ENCODE measurements at places on chromosomes 1 and 21. TPM values are rescaled to one million over a fixed set of nuclear protein-coding genes. Genes with fewer than 3 reads are reported as not detected.

Gene SLAMF6
- total RNA-seq = not detected

Gene OR2T11
- total RNA-seq = not detected

Gene AMPD1
- not detected for total RNA-seq

- H3K36me3 ChIP-seq = no peaks in the 10 kb centered on the region
- DNase-seq = peak; percentile 74
- no peak overlapping the region for H3K27ac ChIP-seq
- no peak overlapping the region for H3K4me3 ChIP-seq
- peaks cover 9% of the 10 kb centered on the region for H3K4me1 ChIP-seq
- peaks cover 6% of the 10 kb centered on the region for H3K27me3 ChIP-seq
Observed at GRCh38 chr21:43362915-43363314, 64.0 kb downstream of the SIK1 start.

DNA sequence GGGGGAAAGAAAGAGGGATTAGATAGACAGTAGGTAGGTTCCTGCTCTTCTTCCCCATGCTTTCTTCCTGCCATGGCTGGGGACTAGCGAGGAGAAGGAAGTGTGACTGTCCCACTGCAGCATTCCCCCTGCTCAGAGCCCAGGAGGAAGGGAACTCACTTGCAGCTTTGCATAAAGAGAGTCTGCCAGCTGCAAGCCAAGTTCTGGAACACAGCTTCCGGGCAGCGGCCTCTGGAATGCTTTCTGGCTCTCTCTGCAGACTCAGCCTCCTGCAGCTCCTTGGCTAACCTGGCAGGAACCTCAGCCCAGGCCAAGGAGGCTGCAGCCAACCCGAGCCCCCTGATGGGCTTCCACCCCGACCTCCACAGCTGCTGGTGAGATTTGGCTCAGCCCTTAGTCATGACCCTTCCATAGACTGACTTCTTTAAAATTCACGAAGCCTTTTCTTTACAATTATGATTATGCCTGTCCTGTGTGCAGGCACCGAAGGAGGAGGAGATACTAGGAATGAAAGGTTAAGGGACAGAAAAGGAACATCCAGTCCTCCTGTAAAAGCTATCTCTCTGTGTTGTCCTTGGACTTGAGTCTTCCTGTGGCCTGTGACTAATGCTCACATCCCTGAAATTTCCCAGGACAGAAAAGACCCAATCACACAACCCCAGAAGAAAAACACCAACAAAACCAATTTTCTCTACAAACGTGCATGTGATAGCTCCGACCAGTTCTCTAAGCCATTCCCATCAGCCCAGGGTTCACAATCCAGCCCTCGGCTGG is 108.2 kb upstream of the OLIG2 start:
- no peaks in the 10 kb centered on the region for H3K36me3 ChIP-seq
- no peak overlapping the region for H3K27ac ChIP-seq
- H3K4me3 ChIP-seq = no peak overlapping the region
- DNase-seq = no peak

DNA sequence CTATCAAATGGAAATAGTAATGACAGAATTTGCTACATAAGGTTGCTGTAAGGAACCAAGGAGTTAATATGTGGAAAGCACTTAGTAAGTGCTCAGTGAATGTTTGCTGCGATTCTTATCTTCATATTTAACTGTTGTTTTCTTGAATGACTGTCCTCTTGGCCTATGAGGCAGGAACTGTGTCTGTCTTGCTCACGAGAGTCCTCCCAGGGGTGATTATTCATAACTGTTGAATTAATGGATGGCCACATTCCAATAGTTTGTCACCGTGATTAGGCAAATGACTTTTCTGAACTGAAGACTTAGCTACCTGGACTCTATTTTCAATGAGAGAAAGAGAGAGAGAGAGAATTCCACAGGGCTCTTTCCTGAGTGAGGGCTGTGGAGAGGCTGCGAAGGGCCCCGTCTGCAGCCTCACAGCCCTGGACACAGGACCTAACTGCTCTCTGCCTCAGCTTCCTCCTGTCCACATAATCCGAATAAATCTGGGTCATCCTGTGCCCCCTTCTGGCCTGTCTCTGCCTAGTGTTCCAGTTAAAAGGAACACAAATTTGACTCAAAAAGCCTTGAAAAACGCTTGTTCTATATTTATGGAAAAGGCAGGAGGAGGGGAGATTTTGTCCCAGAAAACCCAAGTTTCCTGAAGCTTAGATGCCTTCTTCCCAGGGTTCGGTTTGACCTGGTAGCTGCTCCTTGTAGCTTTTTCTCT is 8.5 kb downstream of the EDN2 start:
- H3K27ac ChIP-seq = no peak overlapping the region
- no peak overlapping the region for H3K4me3 ChIP-seq
- DNase-seq = peak; percentile 67
- H3K4me1 ChIP-seq = peaks cover 17% of the 10 kb centered on the region
- peaks cover 4% of the 10 kb centered on the region for H3K27me3 ChIP-seq

DNA sequence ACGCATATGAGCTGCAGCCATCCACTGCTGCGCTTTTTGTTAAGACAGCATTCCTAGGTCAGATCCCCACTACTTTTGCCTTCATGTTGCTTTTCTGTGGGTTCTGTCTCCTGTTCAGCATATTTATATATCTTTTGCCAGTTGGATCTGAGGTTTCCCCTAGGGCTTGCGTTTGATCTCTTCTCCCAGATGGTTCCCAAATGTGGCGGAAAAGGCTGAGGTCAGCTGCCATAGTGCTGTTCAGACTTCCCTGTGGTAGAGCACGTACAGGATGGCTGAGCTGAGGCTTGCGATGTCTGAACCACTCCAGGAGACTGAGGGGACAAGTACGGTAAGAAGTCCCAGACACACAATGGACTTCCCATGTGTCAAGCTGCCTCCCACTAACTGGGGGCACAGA is 39.8 kb downstream of the COL6A1 start:
- DNase-seq = no peak
- no peaks in the 10 kb centered on the region for H3K27me3 ChIP-seq
- H3K4me3 ChIP-seq = no peak overlapping the region

- no peak overlapping the region for H3K27ac ChIP-seq
- H3K4me3 ChIP-seq = no peak overlapping the region
- no peaks in the 10 kb centered on the region for H3K36me3 ChIP-seq
Observed at GRCh38 chr1:40593449-40594186, 62.2 kb downstream of the ZNF684 start.

GRCh38 chr1:234779160-234779538 is 169.2 kb upstream of the IRF2BP2 start:
- no peak overlapping the region for H3K4me3 ChIP-seq
- H3K4me1 ChIP-seq = no peaks in the 10 kb centered on the region
- H3K36me3 ChIP-seq = no peaks in the 10 kb centered on the region
- H3K27ac ChIP-seq = no peak overlapping the region
- no peak for DNase-seq

- peak; percentile 94 for DNase-seq
- H3K27me3 ChIP-seq = no peaks in the 10 kb centered on the region
- peaks cover 22% of the 10 kb centered on the region for H3K36me3 ChIP-seq
Observed at GRCh38 chr21:29155118-29155932, 24.9 kb downstream of the MAP3K7CL start.

DNA sequence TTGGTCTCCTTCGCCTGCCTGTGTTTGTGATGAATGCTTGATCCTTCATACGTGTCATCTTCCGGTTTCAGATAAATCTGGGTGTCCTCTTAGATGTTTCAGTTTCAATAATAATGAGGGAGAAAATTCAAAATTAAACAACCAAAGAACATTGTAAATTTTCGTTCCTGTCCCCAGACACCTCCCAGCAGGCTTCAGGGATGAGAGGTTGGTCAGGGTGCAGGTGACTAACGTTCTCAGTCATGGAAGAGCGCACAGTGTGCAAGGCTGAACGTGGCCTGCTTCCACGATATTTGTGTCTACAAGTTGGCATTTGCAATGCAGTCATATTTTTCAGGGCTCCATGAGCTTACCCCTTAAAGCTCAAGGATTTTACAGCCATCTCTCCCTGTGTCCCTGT is 147.1 kb upstream of the ARHGEF16 start:
- no peak overlapping the region for H3K4me3 ChIP-seq
- H3K4me1 ChIP-seq = peaks cover 18% of the 10 kb centered on the region
- no peak for DNase-seq
- no peaks in the 10 kb centered on the region for H3K36me3 ChIP-seq
- H3K27ac ChIP-seq = peak overlapping the region; percentile 58

- no peak overlapping the region for H3K27ac ChIP-seq
- no peaks in the 10 kb centered on the region for H3K27me3 ChIP-seq
- H3K36me3 ChIP-seq = no peaks in the 10 kb centered on the region
- peaks cover 10% of the 10 kb centered on the region for H3K4me1 ChIP-seq
- no peak for DNase-seq
Observed at GRCh38 chr1:9245661-9246060, 11.1 kb downstream of the H6PD start.

- H3K27me3 ChIP-seq = no peaks in the 10 kb centered on the region
- H3K27ac ChIP-seq = peak overlapping the region; percentile 14
- peaks cover 23% of the 10 kb centered on the region for H3K4me1 ChIP-seq
- H3K36me3 ChIP-seq = no peaks in the 10 kb centered on the region
- peak; percentile 9 for DNase-seq
Observed at GRCh38 chr21:29077651-29078090, 4.2 kb upstream of the CCT8 start.

DNA sequence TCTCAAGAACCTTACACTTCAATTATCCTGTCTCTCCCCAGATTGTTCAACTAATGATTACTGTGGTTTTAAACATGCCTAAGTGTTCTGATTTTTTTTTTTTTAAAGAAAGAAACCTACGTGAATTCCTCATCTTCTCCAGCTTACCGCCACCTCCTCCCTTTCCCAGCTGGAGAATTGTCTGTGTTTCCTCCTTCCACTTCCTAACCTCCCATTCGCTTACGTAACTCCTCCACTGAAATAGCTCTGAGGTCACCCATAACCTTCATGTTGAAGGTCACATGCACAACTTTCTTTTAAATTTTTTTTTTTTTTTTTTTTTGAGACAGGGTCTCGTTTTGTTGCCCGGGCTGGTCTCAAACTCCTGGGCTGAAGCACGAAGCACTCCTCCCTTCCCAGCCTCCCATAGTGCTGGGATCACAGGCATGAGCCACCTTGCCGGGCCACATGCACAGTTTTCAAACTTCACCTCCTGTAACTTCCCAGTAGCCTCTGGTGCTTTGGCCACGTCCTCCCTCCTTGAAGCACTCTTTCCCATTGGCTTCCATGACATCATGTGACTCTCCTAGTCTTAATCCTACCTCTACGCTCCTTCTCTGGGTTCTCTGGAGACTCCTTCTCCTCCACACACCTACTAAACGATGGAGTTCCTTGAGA is 9.8 kb upstream of the CAPZB start:
- H3K27me3 ChIP-seq = no peaks in the 10 kb centered on the region
- no peak overlapping the region for H3K4me3 ChIP-seq
- no peak for DNase-seq
- no peak overlapping the region for H3K27ac ChIP-seq
- no peaks in the 10 kb centered on the region for H3K4me1 ChIP-seq

DNA sequence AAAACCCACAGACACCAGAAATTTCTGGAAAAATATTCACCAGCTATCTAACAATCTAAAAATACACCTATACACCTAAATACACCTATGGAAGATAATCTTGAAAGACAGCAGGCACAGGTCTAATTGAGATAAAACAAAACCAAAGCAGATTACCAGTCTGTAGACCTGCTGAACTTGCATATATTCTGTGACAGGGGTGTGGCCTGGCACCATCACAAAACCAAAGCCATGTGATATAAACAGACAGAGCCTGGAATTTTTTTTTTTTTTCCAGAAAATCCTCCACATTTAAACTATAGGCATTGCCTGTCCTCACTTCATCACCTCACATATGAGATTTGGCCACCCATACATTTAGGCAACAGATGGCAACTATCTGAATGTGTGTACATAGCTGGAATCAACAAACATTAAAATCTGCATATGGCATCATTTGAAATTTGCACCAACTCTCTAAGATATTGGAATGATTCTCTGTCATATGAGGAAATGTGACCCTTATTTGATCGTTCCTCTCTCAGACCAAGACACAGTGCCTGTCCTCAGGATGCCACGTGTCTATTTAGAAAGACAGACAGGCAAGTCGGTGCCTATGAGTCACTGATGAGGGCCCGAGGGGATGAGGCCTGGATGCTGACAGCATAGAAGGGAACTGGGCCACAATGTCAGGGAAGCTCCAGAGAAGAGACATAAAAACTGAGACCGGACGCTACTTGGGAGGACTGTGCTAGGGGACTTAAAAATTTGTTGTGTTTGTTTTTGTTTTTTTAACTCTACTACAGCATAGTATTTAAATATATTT is 32.6 kb downstream of the NMNAT2 start:
- no peaks in the 10 kb centered on the region for H3K4me1 ChIP-seq
- H3K27ac ChIP-seq = no peak overlapping the region
- no peaks in the 10 kb centered on the region for H3K36me3 ChIP-seq

GRCh38 chr1:41379738-41380130 is 18.5 kb downstream of the FOXO6 start:
- H3K4me1 ChIP-seq = no peaks in the 10 kb centered on the region
- no peak overlapping the region for H3K4me3 ChIP-seq
- H3K27ac ChIP-seq = no peak overlapping the region
- H3K36me3 ChIP-seq = no peaks in the 10 kb centered on the region

DNA sequence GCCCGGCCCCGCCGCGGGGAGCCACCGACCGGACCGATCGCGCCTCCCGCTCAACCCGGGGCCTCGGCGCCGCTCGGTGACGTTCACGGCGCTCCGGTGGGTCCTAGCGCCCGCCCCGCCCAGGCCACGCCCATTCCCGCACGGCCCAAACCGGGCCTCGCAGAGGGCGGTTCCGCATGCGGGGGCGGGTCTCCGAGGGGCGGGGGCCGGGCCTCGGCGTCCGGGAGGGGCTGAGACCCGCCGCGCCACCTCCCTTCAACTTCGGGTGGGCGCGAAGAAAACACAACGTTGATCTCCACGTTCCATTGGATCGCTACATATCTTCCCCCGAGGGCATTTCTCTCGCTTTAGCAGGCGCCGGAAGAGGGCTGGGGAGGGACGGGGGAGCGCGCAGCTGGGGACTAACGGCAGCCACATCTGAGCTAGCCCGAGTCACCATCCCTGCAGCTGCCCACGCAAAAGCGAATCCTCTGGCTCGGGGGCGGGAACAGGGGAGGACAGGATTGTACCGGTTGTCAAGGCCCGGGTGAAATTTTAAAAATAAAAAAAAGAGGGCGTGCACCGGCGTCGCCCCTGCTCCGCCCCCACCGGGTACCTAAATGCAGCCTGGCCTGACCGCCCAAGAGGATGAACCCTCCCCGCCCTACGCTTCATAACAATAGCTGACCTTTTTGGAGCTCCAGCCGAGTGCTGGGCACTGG is at the start of gene MAD2L2:
MAD2L2 (minus strand) TSS at position 78 of the 701 bp plus-strand sequence. CDS start 547 bp downstream, outside the sequence.
- H3K4me3 ChIP-seq = peak within 1 kb of the TSS; percentile 69
- DNase-seq = peak; percentile 52
- peak within 1 kb of the TSS; percentile 77 for H3K27ac ChIP-seq
- no peaks in the 10 kb centered on the region for H3K27me3 ChIP-seq

- no peaks in the 10 kb centered on the region for H3K27me3 ChIP-seq
- no peak for DNase-seq
- no peak overlapping the region for H3K4me3 ChIP-seq
- no peaks in the 10 kb centered on the region for H3K4me1 ChIP-seq
- H3K36me3 ChIP-seq = no peaks in the 10 kb centered on the region
Observed at GRCh38 chr1:227219715-227220292, 98.5 kb downstream of the CDC42BPA start.

DNA sequence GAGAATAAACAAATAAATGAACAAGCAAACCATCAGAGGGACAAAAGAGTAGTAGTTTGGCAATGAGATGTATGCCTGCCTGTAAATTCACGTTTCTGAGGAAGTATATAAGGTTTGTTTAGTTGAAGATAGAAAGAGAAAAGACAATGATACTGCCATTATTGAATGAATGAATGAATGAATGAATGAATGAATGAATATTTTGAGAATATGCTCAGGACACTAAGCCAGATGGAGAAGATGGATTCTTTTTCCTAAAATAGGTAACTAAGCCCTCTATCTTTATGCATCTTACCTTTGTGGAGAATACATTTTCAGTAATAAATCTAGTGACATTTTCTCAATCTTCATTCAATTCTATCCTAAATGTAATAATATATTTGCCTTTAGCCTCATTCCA is 49.4 kb downstream of the SLC35A3 start:
- no peak for DNase-seq
- no peaks in the 10 kb centered on the region for H3K4me1 ChIP-seq
- H3K36me3 ChIP-seq = no peaks in the 10 kb centered on the region
